ENCODE measurements at places on chromosomes 1 and 21.

GRCh38 chr1:66750577-66750976 lies 1.7 kb upstream of the DYNLT5 start:
- DNase-seq = no peak

- DNase-seq = no peak
Measured at GRCh38 chr1:207711285-207711684, 40.6 kb upstream of the CD46 start.

- no peak for DNase-seq
Measured at GRCh38 chr1:107526524-107527198, 385.8 kb downstream of the NTNG1 start.

GRCh38 chr1:10906866-10907519 lies 105.5 kb upstream of the TARDBP start:
- DNase-seq = no peak

GRCh38 chr1:236945002-236945401 lies 59.2 kb downstream of the MT1HL1 start:
- no peak for DNase-seq

DNA sequence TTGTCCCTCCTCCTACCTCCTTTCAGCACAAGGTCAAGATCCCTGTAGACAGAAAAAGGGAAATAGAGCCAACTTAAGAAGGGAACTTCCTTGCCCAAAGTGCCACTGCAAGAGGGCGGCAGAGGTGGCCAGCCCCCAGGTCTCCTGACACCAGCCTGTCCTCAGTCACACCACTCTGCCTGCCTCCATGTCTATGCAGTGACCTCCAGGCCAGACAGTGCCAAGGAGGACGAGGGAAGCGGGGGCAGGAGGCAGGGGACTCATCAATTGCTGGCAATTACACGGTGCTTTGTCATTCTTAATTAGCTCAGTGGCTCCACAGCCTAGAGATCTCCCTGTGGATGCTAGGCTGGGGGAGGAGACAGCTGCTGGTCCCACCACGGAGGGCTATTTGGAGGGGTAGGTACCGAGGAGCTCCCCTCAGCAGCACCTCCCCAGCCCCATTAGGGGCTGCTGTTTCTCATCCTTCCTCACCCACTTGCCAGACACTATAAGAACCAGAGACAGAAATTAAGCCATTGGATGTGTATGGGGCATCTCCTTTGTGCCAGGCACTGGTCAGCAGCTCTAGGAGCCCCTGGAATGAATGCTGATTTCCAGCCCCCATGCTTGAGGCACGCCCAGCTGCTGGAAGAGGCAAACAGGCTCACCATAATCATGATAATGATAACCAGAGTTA lies 6.1 kb upstream of the LDLRAP1 start:
- no peak for DNase-seq

GRCh38 chr1:151905070-151905442 lies 4.3 kb downstream of the THEM4 start:
- no peak for DNase-seq

- peak; percentile 38 for DNase-seq
Measured at GRCh38 chr1:200558866-200559459, 61.6 kb downstream of the KIF14 start.

- no peak for DNase-seq
Measured at GRCh38 chr1:21523297-21523813, 14.1 kb downstream of the ALPL start.

- DNase-seq = no peak
Measured at GRCh38 chr1:65409314-65409713, 11.2 kb upstream of the LEPR start.

- DNase-seq = no peak
Measured at GRCh38 chr1:227891223-227891954, 56.3 kb downstream of the WNT9A start.

DNA sequence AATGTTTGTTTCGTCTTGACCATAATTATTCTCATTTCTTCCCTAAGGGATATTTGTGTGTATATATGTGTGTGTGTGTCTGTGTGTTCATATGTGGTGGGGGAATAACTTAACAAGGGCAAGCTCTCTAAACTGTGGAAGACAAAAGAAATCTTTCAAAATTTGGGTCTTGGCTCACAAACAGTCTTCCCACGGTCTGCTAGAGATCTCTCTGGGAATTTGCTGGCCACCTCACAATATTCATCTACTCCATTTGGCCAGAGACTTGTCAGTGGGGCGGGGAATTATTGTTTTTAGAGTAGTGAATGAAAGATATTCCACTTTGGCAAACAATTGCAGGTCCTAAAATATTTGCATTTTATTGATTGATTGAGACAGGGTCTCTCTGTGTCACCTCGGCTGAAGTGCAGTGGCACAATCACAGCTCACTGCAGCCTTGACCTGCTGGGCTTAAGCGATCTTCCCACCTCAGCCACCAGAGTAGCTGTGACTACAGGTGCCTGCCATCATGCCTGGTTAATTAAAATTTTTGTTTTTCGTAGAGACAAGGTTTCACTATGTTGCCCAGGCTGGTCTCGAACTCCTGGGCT lies 8.0 kb upstream of the EIF2B3 start:
- DNase-seq = no peak

DNA sequence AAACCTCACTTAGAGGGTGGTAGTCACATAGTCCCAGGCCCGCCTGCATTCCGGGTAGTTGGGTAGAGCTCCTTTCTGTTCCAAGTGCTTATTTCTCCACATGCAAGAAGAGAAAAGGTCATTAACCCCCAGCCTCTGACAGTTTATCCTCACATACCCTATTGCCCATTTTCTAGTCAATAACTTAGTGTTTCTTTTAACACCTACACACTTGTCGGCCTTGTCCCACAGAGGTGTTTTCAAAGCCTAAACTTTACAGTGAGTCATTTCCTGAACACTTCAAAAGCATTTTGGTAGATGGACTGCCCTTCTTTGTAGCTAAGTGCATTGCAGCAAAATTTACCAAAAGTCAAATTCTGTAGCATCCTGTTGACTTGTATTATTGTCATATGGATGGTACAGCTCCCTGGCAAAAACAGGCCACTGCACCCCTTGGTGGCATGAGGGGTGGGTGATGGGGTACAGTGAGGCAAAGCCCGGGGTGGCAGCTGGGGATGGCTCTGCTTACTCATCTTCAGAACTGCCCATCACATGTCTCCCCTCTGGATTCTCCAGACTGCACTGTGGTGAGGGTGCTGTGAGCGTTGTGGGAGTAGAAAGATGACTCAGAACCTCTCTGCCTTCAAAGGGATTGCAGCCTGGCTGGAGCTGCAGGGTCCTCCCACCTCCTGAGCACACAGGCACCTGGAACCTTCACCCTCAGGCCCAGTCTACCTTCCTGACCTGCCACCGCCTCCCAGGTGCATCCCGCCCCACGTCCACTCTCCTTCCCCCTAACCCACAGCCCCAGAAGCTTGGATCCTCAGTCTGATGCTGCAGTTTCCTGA lies 45.8 kb upstream of the DMRTB1 start:
- DNase-seq = peak; percentile 82

Data from Panc1 (cell line).